Stimulated activated CD4-positive, alpha-beta T cell treated with anti-CD3 and anti-CD28 coated beads, Interleukin-4, amount 100 ng/mL, for 24 hours (primary cell): ENCODE measurements at places on chromosomes 1 and 21.

- DNase-seq, result no peak
These were observed 161.3 kb downstream of the PCBP3 start for GRCh38 chr21:45804809-45805313.

- DNase-seq, result no peak
These were observed 356.5 kb downstream of the MATN1 start for GRCh38 chr1:30366911-30367310.

DNA sequence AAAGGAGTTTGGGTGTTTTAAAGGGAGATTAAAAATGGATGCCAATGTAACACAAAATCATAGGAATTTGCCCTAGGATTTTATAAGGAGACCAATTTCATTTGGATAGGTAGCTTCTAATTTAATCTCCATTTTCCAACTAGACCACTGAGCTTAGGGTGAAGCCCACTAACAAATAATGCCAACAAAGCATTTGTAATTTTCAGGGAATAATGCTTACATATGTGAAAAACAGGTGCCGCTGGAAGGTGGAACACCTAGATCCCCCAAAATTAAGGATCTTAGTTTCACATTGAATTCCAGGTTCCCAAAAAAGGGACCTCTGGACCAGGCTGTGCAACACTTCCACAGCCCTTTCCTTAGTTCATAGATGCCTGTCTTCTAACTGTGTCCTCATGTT is 66.2 kb upstream of the B3GALT5 start:
- no peak for DNase-seq

DNA sequence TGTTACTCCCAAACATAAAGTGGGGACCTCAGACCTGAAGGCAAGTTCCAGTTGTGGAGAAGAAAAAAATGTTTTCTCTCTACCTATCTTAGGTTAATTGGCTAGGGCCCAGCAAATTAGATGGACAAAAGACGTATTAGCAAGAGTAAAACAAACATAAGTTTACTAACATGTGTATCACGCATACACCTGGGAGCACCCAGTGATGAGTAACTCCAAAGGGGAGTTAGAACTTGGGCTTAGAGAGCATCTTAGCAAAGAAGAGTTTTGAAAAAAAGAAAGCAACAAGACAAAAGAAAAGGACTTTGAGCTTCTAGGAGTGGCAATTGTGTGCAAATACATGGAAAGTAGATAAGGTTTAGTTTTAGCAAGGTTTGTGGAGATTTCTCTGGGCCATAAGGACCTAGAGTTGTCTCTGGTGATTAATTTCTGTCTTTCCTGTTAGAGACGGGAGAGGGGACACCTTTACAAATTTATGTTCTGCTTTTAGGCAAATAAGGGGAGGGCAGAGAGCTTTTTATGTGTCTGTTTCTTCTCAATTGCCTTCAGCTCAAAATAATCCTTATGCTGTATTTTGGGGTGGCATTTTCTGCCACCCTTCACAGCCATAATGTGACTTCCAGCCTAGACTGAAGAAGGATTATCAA is 76.7 kb upstream of the PTGFRN start:
- DNase-seq, result no peak

DNA sequence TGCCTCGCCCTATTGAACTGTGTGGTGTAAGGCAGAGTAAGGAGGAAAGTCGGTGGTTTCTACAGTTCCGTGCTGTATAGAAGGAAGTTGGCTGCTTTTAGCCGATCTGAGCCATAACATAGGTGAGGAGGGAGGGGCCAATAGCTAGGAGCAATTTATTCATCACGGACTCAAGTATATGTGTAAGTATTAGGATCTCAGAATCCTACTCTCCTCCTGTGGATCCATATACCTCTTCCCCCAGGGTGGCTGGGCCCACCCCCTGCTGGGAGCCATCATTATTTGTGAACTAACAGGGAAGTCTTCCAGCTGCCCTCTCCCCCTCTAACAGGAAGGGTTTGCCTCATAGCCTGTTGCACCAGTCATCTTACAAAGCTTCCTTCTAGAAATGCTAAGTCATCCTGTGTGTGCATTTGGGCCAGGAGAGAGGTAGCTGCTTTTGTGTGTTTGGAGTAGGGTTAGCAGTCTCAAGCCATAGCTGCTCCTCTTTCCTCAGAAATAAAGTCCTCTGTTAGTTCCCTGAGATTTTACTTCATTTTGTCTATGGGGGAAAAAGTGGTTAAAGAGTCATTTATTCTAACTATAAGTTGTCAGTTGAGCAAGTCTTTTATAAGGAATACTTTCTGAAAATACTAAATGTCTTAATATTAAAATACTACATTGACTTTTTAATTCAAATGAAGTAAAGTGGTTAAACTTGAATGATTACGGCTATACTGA is 14.9 kb upstream of the CENPS start:
- DNase-seq, result no peak

GRCh38 chr1:43363935-43364525 is 3.8 kb downstream of the ELOVL1 start:
- no peak for DNase-seq

DNA sequence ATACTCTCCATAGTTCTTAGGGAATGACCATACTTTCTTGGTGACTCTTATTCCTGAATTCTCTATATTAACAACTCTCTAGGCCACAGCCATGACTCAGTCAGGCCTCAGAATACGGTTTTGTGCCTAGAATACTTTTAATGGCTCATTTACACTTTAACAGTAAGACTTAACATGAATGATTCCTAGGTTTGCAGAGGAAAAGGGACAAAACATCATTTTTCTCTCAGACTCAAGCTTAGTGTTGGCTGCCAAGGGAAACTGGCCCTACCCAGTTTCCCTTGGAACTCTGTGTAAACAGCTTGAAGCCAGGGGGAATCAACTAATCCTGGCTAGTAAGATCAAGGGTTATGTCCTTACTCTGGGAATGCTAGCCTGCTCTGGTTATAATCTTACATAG is 164.9 kb upstream of the PKN2 start:
- no peak for DNase-seq

- DNase-seq, result no peak
These were observed 65.4 kb downstream of the TAS1R2 start for GRCh38 chr1:18794051-18794450.

DNA sequence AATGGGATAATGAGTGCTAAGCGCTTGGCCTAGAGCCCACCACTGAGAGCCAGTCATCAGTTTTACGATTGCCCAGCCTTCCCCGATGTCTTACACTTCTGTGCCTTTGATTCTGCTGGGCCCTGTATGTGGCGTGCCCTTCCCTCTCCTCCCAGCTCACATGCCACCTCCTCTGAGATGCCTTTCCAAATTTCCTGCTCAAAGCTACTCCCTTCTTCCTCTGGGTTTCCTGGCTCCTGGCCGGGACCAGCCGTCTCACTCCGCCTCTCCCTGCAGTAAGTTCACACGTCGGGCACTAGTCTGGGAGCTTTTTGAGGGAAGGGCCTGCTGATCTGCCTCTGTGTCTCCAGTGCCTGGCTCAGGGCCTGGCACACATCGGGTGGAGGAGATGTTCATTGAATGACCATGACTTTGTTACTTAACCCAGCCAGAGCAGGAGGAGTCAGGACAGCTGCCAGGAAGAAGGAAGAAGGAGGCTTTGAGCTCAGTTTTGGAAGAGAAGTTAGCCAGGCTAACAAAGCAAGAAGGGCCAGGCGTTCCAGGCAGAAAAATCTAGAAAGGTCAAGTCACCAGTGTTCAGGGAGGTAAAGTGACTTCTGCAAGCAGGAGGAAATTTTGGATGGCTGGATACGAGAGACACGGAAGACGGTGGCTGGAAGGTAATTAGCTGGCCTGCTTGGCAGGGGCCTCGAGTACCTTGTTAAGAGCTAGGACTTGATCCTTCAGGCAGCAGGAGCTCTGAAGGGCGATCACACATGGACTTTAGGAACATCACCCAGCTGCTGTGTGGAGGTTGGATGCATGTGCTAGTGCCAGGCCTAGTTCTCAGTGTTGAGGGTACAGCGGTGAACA is 63.6 kb downstream of the EPHB2 start:
- DNase-seq, result no peak

DNA sequence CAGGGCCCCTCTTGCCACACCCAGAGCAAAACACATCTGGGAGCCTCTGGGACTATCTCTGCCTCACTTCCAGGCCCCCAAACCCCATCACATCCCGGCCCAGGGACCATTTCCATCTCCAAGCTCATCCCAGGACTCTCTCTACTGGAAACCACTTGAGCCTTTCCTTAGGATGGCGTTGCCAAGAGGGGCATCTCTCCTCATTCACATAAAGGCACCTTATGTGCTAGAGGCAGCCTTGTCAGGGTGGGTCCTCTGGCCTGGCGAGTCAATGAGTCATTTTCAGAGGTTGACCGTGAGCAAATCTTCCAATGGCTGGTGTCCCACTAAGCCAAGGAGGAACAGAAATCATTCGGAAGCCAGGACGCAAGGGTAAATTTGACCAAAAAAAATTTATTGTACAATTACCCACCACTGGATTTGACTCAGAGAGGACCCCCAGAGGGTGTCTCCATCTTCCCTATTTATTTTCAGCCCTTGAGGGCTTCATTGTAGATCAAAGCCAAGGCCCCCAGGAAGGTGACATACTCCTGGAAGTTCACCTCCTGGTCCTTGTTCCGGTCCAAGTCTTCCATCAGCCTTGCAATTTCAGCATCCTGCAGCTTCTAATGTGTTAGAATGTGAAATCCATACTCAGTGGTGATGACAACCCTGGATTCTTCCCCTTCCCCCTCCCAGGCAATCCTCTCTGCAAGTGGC is 1.4 kb downstream of the S100A6 start:
- DNase-seq, result no peak

- DNase-seq, result no peak
These were observed 28.2 kb upstream of the SLC30A1 start for GRCh38 chr1:211606914-211607753.

- no peak for DNase-seq
These were observed 48.1 kb upstream of the PAXBP1 start for GRCh38 chr21:32819694-32820093.

DNA sequence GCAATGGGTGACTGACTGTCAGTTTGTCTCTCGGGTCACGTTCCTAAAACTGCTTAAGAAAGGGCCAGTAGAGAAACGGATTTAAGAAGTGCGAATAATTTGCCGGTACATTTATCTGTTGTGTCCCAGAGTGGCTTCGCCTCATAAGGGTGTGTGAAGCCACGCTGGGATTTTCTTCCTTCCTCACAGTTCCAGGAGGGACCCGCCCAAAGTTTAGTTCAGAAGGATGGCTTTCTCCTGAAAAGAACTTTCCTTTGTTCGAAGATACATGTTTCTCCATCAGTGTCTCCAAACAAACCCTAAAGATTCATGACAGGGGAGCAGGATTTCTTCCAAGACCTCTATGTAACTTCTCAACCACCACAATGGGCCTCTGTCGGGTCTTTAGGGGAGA is 49.8 kb downstream of the ADAMTS1 start:
- DNase-seq, result no peak

DNA sequence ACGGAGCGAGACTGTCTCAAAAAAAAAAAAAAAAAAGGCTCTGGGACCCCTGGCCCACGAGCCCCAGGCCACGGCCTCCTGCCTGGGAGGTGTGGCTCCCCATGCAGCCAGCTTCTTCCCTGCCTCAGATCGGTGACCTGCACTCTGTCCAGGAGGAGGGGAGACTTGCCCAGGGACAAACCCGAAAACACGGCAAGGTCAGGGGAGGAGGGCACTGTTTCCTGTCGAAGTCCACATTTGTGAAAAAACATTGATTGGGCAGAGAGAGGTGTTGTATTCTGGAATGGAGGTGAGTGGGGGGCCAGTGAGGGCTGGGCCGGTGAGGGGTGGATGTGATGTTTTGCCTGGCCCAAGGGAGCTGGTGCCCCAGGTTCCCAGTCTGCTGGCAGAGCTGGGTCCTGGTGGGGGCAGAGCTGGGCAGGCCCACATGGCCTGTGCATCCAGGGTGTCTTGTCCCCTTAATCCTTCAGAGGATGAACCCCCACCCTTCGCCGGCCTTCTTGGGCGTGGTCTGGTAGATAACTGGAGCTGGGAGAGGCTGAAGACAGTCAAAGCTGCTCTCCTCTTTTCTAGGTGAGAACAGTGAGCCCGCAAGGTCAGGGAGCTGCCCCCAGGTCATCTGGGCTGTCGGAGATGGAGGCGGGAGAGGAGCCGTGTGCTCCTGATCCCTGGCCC is 12.4 kb upstream of the FAAP20 start:
- no peak for DNase-seq

DNA sequence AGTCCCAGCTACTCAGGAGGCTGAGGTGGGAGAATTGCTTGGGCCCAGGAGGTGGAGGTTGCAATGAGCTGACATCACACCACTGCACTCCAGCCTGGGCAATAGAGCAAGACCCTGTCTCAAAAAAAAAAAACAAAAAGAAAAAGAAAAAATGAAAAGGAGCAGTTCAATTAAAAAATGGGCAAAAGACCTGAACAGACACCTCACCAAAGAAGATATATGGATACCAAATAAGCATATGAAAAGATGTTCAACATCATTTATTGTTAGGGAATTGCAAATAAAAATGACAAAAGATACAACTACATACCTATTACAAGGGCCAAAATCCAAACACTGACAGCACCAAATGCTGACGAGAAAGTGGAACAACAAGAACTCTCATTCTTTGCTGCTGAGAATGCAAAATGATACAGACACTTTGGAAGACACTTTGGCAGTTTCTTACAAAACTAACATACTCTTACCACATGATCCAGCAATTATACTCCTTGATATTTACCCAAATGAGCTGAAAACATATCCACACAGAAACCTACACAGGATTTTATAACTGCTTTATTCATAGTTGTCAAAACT is 28.7 kb upstream of the ATP5PO start:
- no peak for DNase-seq

GRCh38 chr1:196308176-196308575 is 300.1 kb downstream of the KCNT2 start:
- no peak for DNase-seq

DNA sequence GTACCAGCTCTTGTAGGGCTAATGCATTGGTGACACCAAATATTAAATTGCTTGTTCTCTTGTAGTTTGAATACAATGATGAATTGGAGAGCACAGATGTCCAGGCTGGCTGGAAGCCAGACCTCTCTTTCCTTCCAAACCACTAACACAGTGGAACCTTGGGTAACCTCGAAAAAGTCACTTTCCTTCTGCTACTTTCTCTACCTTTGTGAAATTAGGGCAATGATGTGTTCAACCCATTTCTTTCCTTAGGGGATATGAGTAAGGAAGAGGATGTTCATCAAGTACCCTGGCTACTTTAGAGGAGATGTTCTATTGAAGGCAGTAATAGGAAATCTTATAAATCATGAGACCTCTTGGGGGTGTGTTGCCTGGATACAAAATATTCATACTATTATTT is 55.7 kb downstream of the XCL2 start:
- no peak for DNase-seq

GRCh38 chr1:61183471-61184039 is 101.2 kb downstream of the NFIA start:
- no peak for DNase-seq

DNA sequence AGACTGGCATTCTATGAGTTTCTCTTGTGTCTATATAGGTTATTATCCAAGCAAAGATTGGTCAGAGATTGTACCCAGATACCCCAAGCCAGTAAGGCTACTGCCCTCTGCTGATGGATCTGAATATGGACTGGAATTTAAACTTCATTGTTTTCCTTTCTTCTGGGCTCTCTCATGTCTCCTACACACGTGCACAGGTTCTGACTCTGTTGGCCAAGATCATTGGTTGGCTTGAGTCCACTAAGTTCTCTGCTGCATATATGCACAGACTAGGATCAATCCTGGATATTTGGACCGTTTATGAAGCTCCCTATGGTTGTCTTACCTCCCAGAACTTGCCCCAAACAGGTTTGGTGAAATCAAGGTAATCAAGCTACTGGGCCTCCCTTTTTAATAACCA is 69.7 kb downstream of the CC2D1B start:
- DNase-seq, result peak; percentile 4

GRCh38 chr1:151199873-151200581 is 1.7 kb downstream of the PIP5K1A start:
- peak; percentile 28 for DNase-seq
